ENCODE measurements at places on chromosomes 7 and 10.

GRCh38 chr10:109740436-109740835 lies 182.9 kb downstream of the XPNPEP1 start:
- peak; percentile 58 for DNase-seq

DNA sequence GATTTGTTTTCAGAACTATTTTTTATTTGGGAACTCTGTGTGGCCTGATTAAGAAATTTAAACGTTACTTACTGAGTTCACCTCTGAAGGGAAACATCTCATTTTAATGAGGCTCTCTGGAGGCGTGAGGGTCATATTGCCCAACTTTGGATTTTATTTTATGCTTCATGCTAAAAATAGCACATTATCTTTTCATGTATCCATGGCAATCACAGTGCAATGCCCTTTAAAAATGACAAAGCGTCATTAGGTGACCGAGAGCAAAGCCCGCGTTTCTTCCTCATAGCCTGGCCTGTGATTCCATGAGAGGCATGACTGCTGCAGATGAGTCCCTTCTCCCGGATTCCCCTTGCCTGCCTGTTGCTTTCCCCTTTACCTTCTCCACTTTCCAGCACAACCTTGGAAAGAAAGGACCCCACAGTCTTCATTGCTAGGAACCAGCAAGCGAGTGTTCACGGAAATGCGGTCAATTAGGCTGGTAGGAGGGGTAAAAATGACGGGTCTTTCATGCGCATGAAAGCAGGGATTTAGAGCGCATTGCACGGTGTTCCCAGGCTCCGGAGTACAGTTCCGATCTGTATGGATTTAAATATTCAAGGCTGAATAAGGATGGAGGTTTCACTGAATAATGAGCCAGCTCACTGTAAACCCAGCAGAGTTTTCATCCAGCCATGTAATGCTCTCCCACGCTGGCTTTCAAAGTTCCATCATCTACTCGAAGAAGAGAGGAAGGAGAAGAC lies 98.2 kb upstream of the PITRM1 start:
- no peak for DNase-seq

DNA sequence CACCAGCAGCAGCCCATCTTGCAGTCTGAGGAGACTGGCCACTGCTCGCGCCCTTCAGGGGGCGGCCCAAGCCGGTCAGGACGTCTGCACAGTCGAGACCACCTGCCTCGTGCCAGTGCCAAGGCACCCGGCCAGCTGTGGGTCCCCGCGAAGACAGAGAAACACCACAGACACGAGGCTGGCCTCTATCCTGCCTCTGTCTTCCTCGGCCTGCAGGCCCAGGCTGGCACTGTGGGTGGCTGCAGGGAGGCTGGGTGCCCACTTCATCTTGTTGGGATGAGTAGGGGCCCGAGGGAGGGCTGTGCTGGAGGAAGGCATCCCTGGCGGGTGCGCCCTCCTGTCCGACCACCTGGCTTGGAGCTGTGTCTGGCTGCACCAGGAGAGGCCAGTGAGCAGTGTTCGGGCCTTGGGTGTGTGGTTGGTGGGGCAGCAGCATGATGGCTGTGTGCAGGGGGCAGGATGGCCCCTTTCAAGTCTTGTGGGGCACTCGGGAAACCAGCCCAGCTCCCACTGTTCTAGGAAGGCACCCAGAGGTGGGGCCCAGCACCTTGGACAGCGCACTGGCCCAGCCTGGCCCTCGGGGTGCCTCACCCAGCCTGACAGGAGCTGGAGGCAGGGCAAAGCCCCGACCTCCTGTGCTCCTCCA lies 7.3 kb downstream of the DPYSL4 start:
- DNase-seq = peak; percentile 18

- DNase-seq = no peak
Observed at GRCh38 chr7:116331020-116331419, 120.7 kb downstream of the TES start.

DNA sequence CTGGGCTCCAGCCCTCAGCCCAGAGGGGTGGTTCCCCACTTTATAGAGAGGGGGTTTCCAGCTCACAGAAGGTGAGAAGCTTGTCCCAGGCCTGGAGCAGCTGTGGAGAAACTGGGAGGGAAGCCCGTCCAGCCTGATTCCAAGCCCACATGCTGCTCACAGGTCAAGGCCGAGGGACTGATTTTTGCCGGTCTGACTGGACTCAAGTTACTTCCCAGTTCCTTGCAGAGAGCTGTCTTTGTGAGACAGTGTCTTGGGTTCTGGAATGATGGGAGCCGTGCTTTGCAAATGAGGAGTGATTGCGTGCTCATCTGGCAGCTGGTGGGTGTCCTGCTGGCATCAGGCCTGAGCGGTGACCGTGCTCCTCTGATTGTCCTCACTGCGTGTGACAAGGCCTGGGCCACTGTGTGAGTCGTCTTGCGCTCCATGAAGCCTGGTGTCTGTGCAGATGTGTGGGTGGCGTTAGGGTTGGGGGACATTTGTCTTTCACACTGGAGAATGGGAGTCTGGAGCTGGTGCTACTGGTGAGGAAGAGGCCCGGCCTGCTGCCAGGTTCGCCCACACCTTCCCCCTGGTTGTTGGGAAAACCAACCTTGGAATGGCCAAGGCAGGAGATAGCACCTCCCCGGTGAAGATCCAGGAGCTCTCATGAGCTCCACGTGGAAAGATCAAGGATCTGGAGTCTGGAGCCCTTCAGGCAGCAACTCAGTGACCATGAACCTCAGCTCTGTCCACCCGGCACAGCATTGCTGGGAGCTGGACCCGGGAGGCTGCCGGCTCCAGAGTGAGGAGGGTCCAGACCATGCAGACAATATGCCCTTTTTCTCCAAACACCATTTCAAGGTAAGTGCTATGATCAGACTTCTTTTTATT lies 129.6 kb downstream of the SMURF1 start:
- DNase-seq = no peak

- DNase-seq = no peak
Observed at GRCh38 chr7:24700521-24701260, 56.6 kb downstream of the GSDME start.

- peak; percentile 33 for DNase-seq
Observed at GRCh38 chr7:98294798-98295382, 13.4 kb downstream of the BRI3 start.

- no peak for DNase-seq
Observed at GRCh38 chr7:158991824-158992621, 135.7 kb downstream of the DYNC2I1 start.

- no peak for DNase-seq
Observed at GRCh38 chr7:5695727-5696345, 85.6 kb downstream of the RNF216 start.

GRCh38 chr10:93261961-93262610 lies 188.4 kb downstream of the CYP26A1 start:
- DNase-seq = peak; percentile 19

- no peak for DNase-seq
Observed at GRCh38 chr10:101828766-101829551, 10.7 kb upstream of the OGA start.

DNA sequence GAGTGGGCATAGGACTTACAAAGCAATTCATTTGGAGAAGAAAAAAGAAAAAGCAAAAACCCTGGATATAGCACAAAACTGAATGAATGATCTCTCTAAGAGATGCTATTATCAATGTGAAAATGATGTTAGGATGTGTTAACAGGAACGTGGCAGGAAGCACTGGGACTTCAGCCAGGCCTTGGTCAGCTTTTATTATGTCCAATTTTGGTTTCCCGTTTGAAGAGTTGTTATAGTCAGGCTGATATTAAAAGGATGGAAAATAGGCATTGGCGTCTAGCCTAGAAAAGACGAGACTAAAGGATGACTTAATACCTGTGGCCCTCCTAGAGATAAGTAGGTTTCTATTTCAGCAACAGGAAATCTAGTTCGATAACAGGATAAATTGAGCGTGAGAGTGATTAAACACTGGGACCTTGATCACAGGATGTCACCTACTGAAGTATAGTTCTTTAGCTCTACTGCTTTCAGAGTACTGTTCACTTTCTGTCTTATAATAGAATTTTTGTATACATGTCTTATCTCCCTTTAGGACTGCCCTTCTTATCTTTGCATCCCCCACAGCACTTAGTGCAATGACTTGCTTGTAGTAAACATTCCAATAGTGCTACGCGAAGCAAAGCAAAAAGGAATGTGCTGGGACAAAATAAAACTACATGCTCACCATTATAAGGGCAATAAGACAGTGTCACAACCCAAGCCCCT lies 99.8 kb upstream of the AGBL3 start:
- peak; percentile 49 for DNase-seq

DNA sequence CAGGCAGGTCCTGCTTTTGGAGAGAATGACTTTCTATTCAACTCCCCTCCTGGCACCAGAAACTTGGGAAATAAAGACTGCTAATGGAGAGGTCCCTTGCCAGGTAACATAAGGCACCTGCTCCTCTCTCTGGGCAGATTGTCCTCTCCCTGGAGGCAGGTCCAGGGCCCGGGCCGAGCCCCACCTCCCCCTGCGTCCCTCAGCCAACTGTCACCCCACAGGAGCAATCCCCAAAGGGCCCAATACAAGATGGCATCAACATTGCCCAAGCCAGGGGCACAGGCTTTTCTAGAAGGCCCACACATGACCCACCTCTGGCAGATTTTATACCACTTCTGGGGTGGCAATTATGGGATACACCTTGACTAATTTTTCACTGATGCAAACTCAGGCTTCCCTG lies 145.2 kb downstream of the HERPUD2 start:
- no peak for DNase-seq

DNA sequence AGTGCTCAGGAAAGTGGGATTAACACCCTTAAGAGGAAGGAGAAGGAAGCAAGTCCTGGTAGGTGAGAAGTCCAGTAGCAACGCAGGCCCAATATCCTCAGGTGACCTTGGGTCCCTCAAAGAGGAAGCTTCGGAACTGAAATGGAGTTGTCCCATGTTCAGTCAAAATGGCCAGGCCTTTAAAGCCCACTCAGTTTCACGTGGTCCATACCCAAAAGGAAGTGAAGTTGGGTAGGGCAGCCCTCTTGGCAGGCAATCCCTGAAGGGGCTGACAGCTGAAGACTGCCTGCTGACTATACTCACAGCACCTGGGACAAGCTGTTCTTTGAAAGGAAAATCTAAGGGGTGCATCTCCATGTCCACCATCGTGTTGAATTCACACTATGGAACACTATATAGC lies 3.0 kb downstream of the GSAP start:
- no peak for DNase-seq

- no peak for DNase-seq
Observed at GRCh38 chr10:86348321-86349210, 18.0 kb downstream of the GRID1 start.

GRCh38 chr10:128843972-128844371 lies 623.1 kb upstream of the MGMT start:
- no peak for DNase-seq

- DNase-seq = no peak
Observed at GRCh38 chr10:117537904-117538524, 4.5 kb upstream of the EMX2 start.

DNA sequence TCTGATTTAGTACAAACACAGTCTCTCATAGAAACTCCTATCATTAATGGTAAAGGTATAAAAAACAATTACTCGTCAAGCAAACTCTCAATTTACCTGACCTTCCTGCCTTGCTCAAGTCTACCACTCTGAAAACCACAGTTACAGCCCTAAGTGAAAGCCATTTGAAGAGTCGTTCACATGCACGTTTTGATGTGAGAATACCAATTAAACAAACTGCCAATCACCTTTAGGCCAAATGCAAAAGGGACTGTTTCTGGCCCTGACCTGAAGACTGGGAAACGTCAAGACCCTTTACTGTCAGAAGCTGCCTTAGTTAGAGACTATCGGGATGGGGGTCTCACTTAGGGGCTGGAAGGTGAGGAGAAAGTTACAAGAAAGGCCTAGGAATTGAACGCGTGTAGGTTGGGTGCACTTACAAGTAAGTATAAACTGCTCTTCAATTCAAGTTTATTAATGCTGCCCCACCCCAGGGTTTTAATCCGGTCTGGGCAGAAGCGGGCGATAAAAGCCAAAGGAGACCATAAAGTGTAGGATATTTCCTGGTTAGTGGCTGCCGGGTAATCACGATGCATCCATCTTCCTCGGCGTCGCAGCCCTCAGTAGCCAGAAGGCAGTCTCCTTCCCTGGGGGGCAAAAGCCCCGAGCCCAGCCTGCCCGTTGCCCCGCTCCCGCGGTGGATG lies 935 bp downstream of the TM9SF3 start:
- no peak for DNase-seq

- no peak for DNase-seq
Observed at GRCh38 chr10:86872757-86873156, 84.7 kb downstream of the MMRN2 start.

DNA sequence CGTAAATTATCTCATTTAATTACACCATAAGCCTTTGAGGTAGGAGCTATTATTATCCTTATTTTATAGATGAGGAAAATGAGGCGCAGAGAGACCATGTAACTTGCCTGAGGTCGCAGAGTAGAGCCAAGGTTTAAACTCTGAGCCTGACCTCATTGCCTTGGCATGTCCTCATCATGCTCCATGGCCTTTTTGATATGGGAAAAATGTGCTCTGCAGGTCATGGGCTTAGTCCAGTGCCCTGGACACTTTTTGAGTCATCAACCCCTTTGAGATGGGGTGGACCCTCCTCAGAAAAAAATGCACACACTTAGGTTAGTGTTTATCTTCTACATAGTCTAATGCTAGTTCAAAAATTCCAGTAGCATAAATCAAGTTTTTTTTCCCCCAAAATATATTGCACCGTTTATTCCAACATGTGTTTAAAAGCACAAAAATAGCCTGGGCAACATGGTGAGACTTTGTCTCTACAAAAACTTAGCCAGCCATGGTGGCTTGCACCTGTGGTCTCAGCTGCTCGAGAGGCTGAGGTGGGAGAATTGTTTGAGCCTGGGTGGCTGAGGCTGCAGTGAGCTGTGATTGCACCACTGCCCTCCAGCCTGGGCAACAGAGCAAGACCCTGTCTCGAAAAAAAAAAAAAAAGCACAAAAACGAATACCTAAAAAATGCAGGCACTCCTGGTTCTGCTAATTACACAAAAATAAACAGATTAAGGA lies 28.6 kb upstream of the TMEM178B start:
- DNase-seq = peak; percentile 39

- DNase-seq = peak; percentile 30
Observed at GRCh38 chr7:40918701-40919271, 784.0 kb downstream of the SUGCT start.

- peak; percentile 25 for DNase-seq
Observed at GRCh38 chr7:2515424-2516193, 4.0 kb upstream of the LFNG start.

DNA sequence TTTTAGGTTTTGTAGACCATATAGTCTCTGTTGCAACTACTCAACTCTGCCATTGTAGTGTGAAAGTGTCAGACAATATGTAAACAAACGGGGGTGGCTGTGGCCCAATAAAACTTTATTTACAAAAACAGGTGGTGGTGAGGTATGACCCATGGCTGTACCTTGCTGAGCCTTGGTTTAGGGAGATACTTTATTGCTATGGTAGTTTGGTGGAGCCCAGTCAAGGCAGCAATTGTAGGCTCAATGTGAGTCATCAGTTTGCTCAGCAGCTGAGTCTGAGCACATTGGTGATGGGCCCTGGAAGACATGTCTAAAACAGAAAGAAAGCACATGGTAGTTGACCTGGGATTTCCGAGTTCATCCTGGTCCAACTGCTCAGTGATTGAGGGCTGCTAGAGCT lies 242.5 kb downstream of the REEP3 start:
- DNase-seq = no peak

- DNase-seq = no peak
Observed at GRCh38 chr7:128093614-128094570, 62.7 kb upstream of the LRRC4 start.

Measured in MG63 (cell line).